MV-4-11 (cell line): ENCODE measurements at places on chromosomes 5 and 9.

DNA sequence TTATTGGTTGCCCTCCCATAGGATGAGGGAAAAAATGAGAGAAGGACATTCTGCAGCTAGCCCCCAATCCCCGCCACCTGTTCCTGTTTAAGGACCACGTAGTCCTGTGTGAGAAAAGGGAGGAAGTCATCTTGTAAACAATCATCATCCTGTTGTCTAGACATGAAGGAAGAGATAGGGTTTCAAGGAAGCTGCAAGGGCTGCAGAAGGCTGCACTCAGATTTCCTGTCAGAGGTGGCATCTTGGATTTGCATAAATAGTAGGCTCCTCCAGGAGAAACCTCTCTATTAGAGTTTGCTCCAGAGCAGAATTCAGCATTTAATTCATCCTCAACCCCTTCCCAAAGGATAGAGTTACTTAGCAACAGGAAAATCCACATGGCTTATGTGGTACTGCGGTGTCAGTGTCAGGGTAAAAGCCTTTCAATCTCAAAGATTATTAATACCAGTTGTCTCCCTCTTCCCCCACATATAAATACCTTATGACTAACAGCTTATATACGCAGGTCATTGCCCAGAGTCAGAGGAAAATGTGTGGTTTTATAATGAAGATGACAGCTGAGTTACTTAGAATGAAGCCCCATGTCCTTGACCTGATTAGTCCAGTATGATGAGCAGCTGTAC lies 4.6 kb upstream of the DNAJC18 start:
- no peak for DNase-seq

- DNase-seq = no peak
These were observed 11.4 kb downstream of the ZFAND5 start for GRCh38 chr9:72353455-72354116.

GRCh38 chr9:95457769-95458168 lies 59.0 kb downstream of the PTCH1 start:
- DNase-seq = no peak

DNA sequence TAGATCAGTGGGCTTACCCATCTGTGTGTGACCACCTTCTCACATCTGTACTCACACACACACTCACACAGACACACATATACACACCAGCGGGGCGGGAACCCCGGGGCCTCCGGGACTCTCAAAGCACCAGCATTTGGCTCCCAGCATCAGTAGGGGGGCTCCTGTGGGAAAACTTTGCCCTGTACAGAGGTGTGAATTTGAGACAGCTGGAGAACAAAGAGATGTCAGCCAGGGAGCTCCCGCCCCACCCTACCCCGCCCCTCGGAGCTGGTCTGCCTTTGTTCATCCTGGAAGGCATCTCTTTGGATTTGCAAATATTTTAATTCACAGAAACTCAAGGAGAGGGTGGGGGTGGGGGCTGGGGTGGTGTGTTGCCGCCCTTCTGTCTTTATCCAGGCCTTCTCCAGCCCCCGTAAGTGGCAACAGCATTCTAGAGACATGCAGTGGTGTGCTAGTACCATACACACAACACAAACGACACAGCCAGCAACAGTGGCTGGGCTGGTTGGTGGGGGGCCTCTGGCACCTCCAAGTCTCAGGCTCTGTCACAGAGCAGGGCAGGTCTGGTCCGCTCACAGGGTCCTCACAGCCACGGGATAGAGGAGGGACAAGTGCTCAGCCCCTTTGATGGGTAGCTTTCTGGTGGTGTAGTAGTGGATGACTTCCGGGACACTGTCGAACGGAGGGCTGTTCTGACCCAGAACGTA lies 15.5 kb upstream of the SLC25A51 start:
- no peak for DNase-seq

DNA sequence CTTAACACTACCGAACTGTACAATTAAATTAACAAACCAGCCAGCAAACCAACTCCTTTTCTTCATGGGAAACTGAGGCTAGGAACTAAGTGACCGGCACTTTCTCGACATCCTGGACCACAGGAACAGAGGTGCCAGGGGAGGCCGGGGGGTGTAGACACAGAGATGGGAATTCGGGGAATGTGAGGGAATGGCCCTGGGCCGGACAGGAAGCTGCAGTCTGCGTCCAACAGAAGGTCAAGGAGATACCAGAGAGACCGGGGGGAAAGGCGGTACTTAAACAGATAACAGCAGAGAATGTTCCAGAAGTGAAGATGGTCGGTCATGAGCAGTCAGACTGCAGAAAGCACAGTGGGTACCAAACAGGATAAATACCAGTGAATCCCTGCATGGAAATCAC lies 40.3 kb downstream of the DBH start:
- no peak for DNase-seq

GRCh38 chr5:100110497-100110896 lies 424.7 kb upstream of the FAM174A start:
- no peak for DNase-seq

GRCh38 chr5:136242611-136243010 lies 49.6 kb upstream of the SMIM32 start:
- DNase-seq = no peak

DNA sequence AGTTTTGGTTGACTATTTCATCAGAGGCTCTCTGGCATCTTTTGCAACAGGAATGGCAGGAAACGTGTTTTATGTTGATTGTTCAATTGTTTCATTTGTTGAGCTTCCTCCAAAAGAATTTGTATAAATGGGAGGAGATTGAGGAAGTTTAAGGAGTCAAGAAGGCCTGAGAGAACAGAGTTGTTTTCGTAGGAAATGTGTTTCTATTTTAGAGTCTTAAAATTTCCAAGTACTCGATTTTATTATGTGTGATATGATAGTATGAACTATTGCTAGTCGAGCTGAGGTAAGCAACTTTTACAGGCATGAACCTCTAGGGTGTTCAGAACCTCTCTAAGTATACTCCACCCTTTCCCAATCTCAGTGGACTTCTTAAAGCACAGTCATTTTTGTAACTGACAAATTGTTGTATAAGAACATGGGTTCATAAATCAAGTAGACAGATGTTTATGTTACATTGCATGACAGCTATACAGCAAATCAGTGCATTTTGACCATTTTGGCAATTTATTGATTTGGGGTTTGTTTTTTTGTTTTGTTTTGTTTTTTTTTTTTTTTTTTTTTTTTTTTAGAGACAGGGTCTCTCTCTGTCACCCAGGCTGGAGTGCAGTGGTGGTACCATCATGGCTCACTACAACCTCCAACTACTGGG lies 47.4 kb downstream of the POLK start:
- DNase-seq = peak; percentile 68

DNA sequence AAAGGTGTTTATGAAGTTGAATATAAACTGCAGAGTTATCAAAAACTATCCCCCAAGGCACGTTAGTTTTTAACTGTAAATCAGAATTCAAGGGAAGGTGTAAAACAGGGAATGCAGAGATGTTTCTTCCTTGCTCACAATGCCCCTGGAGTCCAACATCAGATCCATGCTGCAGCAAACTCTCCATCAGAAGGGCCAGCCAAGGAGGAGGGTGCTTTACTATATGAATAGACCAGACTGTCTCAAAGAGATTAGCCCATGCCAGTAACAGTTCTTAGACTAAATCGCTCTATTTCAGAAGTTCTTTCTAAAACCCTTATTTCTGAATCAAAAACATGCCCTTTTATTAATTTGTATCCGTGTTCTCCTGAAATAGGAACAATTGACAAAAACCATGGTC lies 362.8 kb upstream of the RPS23 start:
- no peak for DNase-seq

- peak; percentile 61 for DNase-seq
These were observed 149.2 kb downstream of the LRRC70 start for GRCh38 chr5:62727861-62728260.

GRCh38 chr5:151571270-151572173 lies 19.6 kb downstream of the FAT2 start:
- no peak for DNase-seq

DNA sequence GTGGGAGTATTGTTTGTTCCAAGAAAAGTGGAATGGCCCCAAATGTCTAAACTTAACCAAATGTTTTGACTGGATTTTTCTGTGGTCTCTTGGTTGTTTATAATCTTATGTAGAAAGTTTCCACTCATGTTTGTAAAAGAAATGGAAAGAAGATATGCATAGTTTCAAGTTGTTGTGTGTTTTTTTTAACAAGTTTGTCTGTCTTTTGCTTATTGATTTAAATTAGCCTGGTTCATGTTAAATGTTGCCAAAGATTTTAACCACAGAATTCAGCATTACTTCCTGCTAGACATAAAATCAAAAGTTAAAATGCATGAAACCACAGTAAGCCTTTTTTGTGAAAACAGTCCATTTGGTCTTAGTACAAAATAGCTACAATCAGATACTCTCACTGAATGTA lies 14.0 kb downstream of the PPWD1 start:
- peak; percentile 2 for DNase-seq

GRCh38 chr5:127810707-127811490 lies 107.7 kb downstream of the CCDC192 start:
- peak; percentile 66 for DNase-seq

- DNase-seq = no peak
These were observed 131.1 kb upstream of the ACTBL2 start for GRCh38 chr5:57613741-57614140.

GRCh38 chr5:7983433-7983832 lies 114.5 kb downstream of the MTRR start:
- DNase-seq = no peak

- DNase-seq = no peak
These were observed 182.0 kb downstream of the GRIA1 start for GRCh38 chr5:153672347-153673090.

DNA sequence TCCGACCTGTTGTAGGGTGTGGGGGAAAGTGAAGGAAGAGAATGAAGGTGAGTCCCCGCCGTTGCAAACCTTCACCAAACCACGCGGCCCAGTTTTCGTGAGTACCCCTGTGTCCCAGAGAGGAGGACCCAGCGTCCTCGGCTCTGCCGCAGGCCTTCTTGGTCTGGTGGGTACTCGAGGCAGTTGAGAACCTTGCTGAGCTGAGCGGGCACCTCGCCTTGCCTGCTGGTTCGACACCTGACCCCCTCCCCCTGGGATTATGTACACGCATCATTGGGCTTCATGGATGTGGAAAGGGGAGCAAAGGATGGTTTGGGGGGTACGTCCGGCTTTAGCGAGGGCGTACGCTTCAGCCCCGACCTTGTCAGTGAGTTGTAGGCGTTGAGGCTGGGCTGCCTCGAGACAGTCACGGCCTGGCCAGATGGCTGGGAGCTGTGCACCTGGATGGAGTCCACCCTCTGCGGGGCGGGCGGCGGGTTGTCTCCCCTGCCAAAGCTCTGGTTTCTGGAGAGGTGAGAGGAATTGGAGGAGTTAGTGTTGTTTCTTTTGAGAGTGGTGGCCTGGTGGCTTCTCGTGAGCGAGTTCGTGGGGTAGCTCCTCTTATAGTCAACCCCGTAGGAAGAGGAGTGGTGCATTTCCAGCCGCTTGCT lies 128.1 kb downstream of the SEMA6A start:
- no peak for DNase-seq

- DNase-seq = peak; percentile 47
These were observed 28.0 kb downstream of the TEX10 start for GRCh38 chr9:100324594-100325200.

- no peak for DNase-seq
These were observed 50.3 kb downstream of the ALG2 start for GRCh38 chr9:99171225-99172123.

GRCh38 chr9:87898151-87898550 lies 15.5 kb downstream of the SPATA31E1 start:
- DNase-seq = no peak

DNA sequence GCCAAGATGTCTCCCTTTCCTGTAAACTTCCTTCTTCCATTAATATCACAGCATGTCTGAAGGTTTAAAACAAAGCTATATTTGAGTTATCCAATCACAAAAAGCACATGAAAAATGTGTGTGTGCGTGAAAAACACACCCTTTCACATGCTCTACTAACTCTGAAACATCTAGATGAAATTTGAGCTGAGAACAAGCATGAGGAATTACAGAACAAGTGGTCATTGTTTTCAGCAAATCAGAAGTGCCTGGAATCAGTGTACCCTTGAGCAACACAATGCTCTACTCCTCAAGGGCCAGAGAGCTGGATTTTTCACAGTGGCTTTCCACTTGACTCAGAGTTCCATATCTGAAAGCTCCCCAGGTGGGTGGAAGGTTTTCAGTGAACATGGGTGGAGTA lies 255.9 kb downstream of the PSAT1 start:
- no peak for DNase-seq

DNA sequence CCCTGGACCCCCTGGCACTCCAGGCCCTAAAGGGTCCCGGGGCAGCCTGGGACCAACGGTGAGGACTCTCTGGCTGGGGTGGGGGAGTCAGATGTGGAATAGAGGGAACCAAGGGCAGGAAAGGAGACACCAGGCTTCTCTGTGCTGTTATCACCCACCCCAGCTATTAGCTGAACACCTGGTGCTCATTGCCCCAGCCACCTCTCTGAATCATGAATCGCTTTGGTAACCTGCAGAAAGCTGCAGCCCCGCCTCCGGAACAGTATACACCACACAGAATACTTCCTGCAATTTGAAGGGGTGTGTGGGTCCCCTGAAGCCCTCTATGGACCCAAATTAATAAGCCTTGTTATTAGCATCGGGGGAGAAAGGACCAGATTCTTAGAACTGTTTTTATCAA lies 40.4 kb upstream of the ORM1 start:
- no peak for DNase-seq

- no peak for DNase-seq
These were observed 109.9 kb upstream of the NFIB start for GRCh38 chr9:14423815-14424261.

DNA sequence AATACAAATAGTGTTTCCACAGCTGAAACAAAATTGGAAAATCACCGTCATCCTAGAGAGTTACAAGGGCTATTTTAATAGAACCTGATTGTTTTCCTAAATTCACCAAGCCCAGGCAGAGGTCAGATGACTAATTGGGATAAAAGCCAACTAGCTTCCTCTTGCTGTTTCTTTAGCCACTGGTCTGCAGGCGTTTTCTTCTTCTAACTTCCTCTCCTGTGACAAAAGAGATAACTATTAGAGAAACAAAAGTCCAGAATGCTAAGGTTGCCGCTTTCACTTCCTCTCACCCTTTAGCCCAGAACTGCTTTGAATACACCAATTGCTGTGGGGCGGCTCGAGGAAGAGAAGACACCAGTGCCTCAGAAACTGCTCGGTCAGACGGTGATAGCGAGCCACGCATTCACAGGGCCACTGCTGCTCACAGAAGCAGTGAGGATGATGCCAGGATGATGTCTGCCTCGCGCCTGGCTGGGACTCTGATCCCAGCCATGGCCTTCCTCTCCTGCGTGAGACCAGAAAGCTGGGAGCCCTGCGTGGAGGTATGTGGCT lies at the start of gene TLR4:
Gene TLR4 (plus strand): TSS at position 380 of the 552 bp plus-strand sequence. CDS start 70 bp downstream, at position 450.
- DNase-seq = peak; percentile 99

GRCh38 chr5:50302815-50303490 lies 138.1 kb downstream of the EMB start:
- DNase-seq = no peak

DNA sequence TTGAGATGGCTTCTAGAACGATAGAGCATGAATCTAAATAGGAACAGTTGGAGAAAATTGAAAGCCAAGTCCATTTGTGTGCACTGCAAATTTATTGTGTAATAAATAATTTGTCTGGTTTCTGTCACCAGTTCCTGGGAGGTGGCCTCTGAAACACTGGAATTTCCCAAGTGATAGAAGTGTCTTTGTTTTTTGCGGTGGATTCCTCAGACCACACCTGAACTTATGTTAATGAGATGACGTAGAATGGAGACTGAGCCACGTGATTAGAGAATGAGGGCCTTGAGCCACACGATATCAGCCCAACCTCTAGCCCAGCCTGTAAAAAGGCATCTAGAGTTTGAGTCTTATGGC lies 105.1 kb downstream of the MSX2 start:
- DNase-seq = no peak
